ENCODE measurements at places on chromosomes 2 and 18. TPM values are rescaled to one million over a fixed set of nuclear protein-coding genes. Genes with fewer than 3 reads are reported as not detected.

The COLEC12 gene
- 54.7 TPM for polyA plus RNA-seq

The LAMA3 gene
- polyA plus RNA-seq = 4.7 TPM

The TMEM37 gene
- polyA plus RNA-seq = 8.8 TPM

The TCF23 gene
- 0.21 TPM for polyA plus RNA-seq

- DNase-seq = no peak
These were observed 79.8 kb downstream of the UGGT1 start for GRCh38 chr2:128170776-128171175.

GRCh38 chr2:131105950-131106801 is 1.0 kb downstream of the PLEKHB2 start:
- DNase-seq = peak; percentile 27

GRCh38 chr18:25305584-25305983 is 46.4 kb downstream of the ZNF521 start:
- DNase-seq = no peak
